Spleen (tissue), 13 donors: ENCODE measurements at places on chromosomes 12 and 14.

DNA sequence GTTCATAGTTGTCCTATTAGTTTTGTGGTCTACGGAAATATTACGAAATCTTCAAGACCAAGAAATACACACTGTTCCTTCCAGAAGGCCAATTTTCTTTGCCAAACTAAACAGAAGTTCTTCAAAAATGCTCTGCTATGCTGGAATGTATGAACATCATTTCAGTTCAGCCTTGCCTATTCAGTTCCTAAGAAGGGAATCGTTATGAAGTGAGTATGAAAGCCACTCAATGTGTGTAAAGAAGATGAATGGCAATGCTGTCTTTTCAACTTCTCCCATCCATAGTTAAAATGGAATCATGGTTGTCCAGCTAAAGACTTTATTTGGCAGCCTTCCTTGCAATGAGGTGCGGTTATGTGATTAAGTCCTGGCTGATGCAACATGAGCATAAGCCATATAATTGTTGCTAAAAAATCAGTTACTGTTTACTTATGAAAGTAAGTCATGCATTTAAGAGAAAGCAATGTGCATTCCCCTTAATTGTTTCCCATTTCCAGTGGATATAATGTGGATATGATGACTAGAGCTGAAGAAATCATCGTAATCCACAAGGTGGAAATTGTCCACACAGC is 73.8 kb upstream of the PTPRR start:
- DNase-seq = no peak

GRCh38 chr12:109795023-109795422 is 38.2 kb downstream of the TRPV4 start:
- no peak for DNase-seq

- no peak for DNase-seq
Observed at GRCh38 chr12:26383041-26383440, 187.7 kb downstream of the SSPN start.

DNA sequence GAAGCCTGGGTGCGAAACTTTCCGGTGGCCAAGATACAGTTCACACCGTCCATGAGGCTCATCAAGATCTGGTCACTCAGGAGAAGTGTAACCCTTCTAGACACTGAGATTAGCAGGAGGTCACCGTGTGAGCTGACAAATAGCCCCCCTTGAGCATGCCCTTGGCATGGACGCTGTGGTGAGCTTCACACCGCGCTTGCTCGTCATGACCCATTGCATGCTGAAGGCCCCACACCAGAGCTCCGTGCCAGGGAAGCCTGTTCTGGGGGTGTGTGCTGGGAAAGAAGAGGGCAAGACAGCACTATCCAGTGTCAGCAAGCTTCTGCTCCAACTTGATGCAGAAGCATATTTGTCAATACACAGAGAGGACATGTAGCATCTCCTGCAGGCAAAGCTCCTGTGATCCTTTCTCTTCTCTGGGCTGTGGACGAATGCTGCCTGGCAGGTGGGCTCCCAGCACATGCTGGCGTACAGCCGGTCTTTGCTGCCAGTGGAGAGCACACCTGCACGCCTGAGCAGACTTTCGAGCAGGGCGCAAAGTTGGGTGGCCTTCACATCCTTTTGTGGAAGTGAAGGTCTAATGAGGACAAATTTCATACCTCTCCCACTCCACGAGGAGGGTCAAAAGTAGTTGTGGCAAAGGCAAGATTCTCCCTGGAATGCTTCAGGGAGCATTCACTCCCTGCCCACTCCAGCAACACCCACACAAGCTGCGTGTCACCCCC is 126.9 kb upstream of the FKBP4 start:
- peak; percentile 33 for DNase-seq

DNA sequence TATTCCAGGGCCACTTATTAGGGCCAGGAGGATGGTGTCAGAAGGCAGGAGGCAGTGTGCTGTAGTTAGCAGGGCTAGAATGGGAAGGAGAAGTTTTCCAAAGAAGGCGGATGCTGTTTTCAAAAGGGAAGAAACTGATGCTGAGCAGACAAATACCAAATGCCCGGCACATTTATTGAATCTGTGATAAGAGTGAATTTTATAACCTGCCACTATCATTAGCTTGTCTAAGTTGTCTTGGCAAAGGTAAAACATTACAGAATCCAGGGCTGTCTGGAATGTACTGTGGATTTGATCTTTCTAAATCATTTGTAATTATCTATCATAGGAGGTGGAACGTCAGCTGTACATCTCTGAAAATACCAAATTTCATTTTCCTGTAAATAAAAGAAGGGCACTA is 40.8 kb downstream of the NDUFA12 start:
- DNase-seq = no peak

- DNase-seq = no peak
Observed at GRCh38 chr12:989051-989450, 2.0 kb upstream of the ERC1 start.
